ENCODE measurements at places on chromosomes 6 and 20.

- no peak for DNase-seq
Observed at GRCh38 chr20:20295621-20296498, 72.0 kb upstream of the INSM1 start.

DNA sequence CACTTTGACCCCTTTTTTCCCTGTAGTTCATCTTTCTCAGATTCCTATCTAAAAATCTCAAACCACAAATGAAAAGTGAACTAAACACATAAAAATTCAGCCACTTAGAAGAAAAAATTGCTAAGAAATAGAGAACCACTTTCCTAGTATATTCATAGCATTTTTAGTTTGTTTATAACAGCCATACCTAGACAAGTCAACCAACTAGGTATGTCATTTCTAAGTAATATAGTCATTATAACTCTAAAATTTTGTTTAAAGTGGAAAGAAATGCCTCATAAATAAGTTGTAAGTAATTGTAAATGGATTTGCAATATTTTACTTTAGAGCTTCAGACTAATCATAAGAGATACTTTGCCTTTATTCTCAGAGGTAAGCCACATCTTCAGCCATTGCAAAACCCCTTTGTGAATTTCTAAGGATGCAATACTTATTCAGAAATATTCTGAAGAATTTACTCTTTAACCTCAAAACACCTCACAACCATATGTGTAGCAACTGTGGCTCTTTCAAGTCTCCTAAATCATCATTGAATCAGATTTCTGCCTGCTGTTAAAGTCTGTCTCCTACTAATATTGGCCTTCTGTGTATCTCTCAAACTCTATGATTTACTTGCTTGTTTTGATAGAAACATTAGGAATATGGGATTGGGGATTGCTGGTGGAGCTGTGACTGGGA lies 6.9 kb upstream of the SUMO4 start:
- DNase-seq, result no peak

- DNase-seq, result no peak
Observed at GRCh38 chr20:63893999-63894357, 948 bp upstream of the DNAJC5 start.

GRCh38 chr6:2534406-2535042 lies 216.2 kb downstream of the MYLK4 start:
- no peak for DNase-seq

Data from amygdala (tissue), 56 donors.